ENCODE measurements at places on chromosomes 1 and 21.

GRCh38 chr1:54084794-54085193, 31.4 kb downstream of the TCEANC2 start:
- DNase-seq = no peak

DNA sequence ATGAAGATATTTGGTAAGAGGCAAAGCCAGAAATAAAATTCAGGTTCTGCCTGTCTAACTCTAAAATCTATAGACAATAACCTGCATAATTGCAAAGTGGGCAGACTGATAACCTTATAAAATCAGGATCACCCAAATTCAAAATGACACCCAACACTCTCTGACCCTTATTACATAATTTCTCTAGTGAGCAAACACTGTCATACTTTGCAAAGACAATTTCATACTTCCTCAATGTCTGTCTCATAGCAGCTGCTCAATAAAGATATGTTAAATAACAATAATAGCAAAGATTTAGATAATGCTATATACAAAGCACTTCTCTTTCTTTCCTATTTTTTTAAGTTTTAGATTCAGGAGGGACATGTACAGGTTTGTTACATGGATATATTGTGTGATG, 118.5 kb downstream of the UCHL5 start:
- no peak for DNase-seq

DNA sequence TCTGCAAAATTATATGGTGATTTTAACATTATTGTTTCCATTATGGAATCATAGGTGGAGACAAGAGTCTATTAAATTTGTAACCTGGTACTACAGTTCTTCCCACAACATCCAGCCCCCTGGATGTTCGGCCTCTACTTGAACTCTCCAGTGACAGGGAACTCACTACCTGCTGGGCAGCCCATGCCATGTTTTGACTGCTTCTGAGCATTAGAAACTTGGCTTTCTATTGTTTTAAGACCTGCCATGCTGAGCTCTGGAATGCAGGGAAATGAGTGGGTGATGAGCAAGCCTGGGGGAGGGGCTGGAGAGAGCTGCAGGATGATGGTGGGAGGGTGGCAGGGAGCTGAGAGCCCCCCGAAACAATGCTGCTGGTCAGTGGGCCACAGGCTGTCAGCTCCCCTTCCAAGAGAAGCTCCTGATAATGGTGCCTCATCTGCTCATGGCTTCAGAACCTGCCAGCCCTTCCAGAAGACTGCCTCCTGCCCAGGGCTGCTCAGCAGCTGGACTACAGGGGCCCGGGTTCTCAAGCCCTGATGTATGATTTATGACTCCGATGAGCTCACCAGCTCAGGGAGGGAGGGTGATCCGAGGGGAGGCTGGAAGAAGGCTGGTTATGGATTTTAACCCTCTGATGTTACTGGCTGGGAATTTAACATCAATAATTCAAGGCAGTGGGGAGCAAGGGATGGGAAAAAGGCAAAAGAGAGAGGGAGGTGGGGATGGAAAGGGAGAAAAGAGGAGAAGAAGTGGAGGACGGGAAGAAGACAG, 205.0 kb downstream of the HIVEP3 start:
- no peak for DNase-seq

DNA sequence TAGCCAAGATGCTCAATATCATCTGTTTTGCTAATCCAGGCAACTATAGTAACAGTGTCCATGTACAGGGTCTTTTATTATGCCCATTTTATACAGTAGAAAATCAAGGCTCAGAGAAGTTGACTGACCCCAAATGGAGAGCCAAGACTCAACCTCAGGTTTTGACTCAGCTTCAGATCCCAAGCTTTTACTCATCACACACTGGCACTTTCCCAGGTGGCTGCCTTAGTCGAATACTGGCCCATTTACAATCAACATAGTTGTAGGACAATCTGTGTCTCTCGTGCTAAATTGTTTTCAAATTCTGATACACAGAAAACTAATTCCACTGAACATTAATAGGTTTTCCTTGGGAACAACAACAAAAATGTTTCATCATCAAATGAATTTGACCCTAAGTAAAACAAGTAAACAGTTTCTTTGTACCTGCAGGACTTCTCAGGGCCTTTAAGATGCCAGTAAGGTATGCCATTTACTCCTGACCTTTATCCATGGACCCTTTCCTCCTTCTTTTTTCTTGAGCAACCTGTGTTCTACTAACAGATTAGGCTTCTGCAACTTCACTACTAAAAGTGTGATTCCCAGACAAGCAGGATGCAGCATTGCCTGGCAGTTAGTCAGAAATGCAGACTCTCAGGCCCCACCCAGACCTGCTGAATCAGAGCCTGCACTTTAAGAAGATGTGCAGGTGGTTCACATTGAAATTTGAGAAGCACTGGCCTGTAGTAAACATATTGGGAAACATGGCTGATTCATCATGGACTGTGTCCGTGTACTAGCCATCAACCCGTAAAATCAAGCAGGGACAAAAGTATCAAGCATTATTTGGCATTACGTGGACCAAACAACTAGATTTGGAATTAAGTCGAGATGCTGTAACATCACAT, 128.8 kb downstream of the RRAGC start:
- no peak for DNase-seq

- no peak for DNase-seq
Measured at GRCh38 chr1:77732090-77732489, 27.6 kb downstream of the USP33 start.

GRCh38 chr1:206498685-206499084, 8.6 kb upstream of the RASSF5 start:
- no peak for DNase-seq

DNA sequence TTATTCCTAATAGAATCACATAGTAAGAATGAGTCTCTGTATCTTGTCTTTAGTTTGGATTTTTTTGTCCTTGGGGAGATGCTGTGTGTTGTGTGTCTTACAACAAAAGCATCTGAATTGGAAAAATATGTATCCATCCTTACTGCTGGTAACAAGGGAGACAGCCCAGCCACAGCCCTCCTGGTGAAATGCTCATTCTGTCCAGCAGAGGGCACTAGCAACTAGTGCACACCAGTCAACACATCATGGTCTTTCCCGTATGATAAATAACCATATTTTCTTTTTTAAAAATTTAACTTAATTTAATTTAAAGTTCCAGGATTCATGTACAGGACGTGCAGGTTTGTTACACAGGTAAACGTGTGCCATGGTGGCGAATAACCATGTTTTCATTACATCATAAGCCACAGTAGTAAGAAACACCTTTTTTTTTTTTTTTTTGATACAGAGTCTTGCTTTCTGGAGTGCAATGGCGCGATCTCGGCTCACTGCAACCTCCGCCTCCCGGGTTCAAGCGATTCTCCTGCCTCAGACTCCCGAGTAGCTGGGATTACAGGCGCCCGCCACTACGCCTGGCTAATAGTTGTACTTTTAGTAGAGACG, 245.1 kb downstream of the PTBP2 start:
- no peak for DNase-seq

GRCh38 chr21:34883491-34884271, 165.4 kb downstream of the RUNX1 start:
- DNase-seq = no peak

DNA sequence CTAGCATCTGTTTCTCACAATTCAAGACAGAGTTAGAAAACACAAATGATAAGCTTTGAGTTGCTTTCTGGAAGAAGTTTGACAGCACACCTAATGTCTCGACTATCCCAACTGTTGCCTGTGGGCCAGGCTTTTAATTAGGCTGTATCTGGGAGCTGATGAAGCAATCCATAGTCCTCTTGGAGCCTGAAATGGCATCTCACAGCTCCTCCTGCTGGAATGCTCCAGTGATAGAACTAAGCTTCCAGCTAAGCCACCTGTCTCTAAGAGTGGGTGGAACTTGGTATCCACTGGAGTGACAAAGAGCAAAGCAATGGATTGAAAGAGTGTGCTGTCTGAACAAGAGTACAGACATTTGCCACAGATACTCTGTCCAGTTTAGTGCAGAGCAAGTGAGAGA, 605.3 kb upstream of the NR5A2 start:
- DNase-seq = no peak

GRCh38 chr1:93723110-93723509, 41.5 kb upstream of the BCAR3 start:
- no peak for DNase-seq

GRCh38 chr1:40692429-40692895, 958 bp downstream of the NFYC start:
- no peak for DNase-seq

DNA sequence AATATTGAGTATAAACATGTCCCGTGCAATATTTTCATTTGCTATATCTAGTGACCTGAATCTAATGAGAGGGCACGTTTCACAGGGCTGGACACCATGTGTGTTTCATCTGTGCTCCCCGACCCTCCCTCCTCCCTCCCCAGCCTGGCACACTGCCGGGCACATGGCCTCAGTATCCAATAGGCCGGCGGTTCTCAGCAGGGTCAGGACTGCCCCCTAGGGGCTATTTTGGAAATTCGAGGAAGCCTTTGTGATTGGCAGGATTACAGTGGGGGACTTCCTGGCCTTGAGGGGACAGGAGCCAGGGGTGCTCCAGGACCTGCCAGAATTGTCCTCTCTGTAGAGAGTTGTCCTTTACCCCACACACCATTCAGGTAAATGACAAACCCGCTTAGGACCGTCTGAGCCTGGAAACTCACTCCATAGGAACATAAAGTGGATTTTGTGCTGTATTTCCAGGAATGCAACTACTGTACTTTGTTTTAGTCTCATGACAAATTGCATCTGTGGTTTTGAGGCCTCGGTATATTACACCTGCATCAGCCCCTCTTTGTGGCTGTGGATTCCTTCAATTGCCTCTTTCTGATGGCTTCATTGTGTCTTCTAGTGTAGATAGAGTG, 109.5 kb upstream of the SIM2 start:
- DNase-seq = no peak

DNA sequence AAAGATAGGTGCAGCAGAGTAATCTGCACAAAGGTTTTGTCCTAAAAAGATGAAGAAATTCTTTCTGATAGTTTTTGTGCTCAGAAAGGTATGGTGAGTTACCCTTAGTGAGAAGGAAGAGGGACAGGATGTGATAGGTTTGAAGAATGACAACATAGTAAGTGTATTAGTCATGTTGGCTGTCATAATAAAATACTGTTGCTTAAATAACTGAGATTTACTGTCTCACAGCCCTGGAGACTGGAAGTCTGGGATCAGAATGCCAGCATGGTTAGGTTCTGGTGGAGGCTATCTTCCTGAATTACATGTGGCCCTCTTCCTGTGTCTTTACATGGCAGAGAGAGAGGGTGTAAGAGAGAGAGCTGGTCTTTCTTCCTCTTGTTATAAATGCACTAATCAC, 965.2 kb downstream of the TTLL7 start:
- DNase-seq = no peak

DNA sequence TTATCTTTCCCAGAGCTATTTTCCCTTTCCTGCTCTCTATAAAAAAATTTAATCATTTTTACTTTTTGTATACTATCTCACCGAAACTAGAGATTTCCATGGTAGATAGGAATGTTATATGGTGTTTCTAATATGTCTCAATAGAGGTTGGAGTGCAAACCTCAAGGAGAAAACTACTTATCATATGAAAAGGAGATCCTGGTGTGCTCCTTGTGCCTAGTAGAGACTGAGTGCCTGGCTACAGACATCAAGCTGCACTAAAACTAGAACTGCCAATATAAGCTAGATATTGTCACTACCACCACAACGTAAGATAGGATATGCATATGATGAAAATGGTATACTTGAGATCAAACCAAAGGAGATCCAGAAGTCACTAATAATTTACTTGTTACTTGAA, 67.0 kb downstream of the RGS18 start:
- no peak for DNase-seq

- DNase-seq = no peak
Measured at GRCh38 chr21:45372732-45373355, 32.1 kb upstream of the COL18A1 start.

DNA sequence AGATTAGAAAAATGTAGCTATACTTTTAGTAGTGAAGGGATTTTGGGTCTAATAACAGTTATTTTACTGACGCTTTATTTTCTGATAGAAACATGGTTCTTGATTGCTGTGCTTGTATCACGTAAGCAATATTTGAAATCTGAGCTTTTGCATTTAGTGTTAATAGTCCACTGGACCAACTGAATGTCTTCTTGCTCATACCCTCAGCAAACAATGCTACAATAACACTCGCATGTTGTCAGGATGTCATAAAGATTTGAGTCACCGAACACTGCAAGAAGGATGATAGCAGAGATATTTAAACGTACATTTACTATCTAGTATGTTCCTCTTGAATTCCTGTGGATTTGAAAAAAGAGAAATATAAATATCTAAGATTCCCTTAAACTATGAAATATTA, 7.5 kb downstream of the DYRK1A start:
- DNase-seq = no peak

DNA sequence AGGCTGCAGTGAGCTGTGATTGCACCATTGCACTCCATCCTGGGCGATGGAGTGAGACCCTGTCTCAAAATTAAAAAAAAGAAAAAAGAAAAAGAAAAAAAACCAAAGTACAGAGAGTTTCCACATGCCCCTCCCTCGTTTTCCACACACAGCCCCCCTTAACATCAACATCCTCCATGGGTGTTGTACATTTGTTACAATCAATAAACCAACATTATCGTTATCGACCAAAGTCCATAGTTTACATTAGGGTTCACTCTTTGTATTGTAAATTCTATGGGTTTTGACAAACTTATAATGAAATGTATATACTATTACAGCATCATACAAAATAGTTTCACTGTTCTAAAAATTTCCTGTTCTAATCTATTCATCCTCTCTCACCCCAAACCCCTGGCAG, 15.9 kb upstream of the TINAGL1 start:
- DNase-seq = no peak

GRCh38 chr1:59596956-59597355, 217.8 kb upstream of the HOOK1 start:
- no peak for DNase-seq

- DNase-seq = no peak
Measured at GRCh38 chr1:163263818-163264655, 57.7 kb upstream of the NUF2 start.

- no peak for DNase-seq
Measured at GRCh38 chr21:45497846-45498645, 44.2 kb downstream of the SLC19A1 start.

DNA sequence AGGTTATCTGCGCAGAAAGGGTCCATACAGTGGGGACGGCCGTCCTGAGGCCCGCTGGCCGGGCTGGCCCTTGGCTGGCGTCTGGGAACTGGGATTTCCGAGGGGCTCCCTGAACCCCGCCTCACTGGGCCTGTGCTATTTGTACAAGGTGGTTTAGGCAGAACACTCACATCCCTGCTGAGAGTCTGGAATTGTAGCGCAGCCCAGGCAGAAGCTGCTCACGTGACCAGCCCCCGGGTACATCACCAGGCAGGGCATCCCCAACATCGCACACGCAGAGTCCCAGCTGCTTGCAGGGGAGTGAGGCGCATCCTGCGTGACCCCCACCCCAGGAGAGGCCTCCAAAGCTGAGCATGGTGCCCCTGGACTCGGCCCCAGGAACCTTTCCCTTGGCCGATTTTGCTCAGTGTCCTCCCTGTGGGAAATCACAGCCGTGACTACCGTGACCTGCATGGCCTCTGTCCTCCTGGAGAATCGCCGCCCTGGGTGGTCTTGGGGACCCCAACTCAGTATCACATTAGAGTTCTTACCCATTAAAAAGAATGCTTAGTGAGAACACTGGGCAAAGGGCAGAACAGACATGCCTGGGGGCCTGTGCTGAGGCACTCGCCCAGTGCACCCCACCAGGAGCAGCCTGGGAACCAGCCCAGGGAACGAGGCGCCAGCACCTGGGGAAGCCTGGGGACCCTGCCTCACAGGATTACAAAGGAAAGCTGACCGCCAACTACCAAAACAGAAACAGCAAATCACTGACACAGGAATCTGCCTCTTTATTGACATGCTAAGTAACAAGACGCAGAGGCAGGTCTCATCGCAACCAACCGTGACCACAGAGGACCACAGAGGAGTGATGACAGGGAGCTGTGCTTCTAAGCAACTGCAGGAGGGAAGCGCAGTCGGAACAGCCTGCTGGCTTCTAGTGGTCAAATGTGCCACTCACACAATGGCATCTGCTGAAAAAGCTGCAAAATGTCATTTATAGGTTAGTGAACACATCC, 33.5 kb downstream of the UBE2G2 start:
- DNase-seq = no peak
